ENCODE measurements at places on chromosomes 5 and 9.

GRCh38 chr5:66877843-66878242, 281.6 kb downstream of the MAST4 start:
- no peak for DNase-seq

DNA sequence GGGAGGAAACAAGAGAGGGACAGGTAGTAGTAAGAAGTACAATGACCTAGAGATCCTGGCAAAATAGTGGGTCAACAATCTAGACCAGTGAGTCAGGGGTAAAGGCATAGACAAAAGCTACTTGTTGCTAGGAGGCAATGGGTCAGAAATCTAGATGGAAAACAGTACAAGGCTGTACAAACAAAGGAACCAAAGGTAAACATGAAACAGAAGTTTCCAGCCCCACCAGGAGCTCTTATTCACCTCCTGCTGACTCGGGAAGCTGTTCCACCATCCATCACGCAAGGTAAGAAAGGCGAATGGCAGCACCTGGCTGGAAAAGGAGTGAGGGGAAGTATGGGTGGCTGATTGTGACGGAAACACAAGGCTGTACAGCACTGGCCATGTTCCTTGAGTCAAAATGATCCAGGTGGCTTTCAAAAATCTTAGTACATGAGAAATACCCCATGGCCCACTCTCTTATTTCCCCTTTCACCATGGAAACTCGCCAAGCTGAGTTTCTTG, 70.5 kb upstream of the RAI14 start:
- DNase-seq: no peak

- DNase-seq: no peak
These were observed 41.4 kb upstream of the BOD1 start for GRCh38 chr5:173657741-173658356.

GRCh38 chr9:81543695-81544094, 145.7 kb downstream of the TLE1 start:
- DNase-seq: no peak

- DNase-seq: no peak
These were observed 111.4 kb upstream of the SLC1A3 start for GRCh38 chr5:36494841-36495601.

DNA sequence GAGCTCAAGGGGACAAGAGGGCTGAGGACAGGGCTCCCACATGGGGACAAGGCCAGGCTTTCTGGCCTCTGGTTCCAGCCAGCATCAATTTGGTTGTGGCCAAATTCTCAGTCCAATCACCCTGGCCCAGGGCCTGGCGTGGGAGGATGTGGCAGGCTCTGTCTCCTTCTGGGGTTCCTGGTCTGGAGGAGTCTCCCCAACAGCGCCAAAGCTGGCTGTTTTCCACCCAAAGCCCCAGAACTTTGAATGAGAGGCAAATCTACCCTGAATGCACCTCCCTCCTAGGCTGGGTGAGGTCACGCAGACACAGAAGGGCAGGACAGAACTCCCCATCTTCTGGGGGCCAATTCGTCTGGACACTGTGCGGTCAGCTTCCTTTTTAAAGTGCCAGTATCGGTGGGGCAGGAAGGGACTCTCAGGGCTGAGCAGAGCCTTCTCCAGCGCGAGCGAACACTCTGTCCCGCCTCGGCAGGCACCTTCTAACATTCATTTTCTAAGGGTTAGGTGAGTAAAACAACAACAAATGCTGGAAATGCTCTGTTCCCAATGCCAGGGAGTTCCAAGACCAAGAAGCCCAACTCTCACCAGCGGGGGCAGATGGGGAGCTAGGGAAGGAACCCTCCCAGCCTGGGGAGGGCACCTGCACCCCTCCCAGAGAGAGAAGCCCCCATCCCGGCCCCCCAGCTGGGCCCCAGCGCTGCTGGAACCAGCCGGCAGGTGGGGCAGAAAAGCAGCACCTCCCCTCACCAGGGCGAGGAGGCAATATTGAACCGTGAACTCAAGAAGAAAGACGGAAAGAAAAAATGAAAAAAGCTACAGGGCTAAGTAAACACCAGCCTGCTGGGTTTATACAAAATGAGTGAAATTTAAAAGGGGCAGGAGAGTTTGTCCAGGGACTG, 3.7 kb upstream of the DPM2 start:
- DNase-seq: no peak

- no peak for DNase-seq
These were observed 1.9 kb upstream of the UBTD2 start for GRCh38 chr5:172285226-172286143.

DNA sequence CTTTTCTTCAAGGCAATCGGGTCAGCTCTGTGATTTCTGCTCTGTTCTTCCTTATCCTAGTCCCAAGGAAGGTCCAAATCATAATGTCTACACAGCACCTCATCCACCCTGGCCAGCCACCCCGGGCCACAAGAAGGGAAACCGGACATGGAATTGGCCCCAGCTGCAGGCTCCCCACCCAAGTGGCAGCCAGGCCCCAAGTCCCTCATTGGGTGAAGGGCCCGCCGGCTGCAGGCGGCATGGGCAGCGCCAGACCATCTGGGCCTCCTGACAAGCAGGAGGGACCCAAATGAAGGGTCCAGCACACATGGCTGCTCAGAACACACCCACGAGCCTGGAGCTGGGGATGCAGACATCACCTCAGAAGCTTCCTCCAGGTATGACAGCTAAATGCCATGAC, 33.7 kb downstream of the BICD2 start:
- no peak for DNase-seq

DNA sequence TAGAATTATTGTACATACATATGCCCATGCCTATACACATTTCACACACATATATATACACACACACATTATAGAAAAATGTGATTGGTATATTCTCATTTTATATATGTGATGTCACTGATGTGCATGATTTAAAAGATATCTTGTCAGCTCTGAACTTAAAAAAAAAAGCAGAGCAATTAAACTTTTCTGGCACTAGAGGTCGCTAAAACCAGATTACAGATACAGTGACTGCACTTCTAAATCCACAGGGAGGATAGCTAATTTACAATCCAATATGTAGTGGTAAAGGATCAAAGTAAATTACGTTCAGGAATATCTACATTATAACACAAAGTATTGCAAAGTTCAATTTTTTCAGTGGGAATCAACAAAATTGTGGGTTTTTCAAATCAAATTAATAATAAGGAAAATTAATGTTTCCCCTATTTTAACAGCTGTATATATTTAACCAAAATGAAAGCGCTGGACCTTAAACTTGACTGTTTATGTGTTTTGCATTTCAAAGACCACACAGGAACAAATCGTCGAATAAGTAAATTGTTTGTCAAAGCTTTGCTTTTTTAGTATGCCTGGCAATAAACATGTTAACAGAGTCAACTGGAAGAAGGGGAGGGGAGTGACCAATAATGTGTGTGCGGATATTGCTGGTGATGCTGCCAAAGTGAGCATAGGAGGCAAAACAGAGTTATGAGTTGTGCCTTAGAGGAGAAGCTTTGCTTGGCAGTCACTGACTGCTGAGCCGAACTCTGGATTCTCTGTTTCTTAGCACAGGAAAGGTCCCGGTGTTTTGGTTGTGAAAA, 1201.4 kb upstream of the C9orf72 start:
- no peak for DNase-seq

DNA sequence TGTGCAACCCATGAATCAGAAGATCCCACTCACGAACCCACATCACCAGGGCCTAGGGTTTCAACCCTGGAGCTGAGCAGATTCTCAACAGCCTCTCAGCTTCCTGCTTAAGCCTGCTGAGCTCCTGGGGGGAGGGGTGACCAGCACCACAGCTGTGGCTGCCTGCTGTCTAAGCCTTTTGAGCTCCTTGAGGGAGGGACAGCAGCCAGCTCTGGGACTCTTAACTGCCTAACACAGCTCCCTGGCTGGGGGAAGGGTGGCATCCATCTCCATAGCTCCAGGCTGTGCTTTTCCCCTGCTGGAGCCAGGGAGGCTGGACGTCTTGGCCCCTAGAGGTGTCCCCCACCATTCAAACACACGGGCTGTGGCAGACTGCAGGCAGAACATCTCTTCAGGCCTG, 250.3 kb downstream of the DMAC1 start:
- DNase-seq: no peak

DNA sequence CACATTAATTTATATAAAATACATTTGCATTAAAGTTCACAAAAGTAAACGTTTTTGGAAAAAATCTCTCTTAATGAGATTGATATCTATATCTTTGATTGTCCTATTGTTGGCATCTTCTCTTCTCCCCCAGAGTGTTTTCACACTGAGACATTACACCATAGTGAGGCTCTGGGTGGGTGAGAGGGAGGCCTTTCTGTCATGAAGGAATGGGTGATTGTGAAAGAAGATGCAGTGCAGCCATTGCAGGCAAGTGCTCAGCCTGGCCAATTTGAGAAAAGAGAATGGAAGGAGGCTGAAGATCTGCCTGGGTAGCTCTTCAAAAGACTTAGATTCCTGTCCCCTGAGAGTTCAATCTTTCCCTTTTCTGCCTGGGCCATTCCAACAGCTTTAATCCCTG, 140.8 kb downstream of the SLC12A2 start:
- DNase-seq: no peak

DNA sequence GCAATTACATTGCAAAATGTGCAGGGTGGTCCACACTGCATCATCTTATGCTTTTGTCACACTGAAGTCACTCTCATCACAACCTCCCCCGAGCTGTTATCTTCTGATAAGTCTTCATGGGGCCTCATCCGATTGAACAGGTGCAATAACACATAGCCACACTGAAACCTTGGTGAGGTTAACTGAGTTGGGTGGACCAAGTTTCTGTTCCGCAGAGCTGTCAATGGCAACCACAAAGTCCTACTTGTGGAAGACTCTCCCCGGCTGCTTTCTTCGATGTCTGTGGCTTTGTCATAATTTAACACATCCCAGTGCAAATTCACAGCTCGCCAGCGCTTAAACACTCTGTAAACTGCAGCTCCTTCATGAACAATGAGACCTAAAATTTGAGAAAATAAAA, 112.2 kb downstream of the MARCHF11 start:
- DNase-seq: no peak

DNA sequence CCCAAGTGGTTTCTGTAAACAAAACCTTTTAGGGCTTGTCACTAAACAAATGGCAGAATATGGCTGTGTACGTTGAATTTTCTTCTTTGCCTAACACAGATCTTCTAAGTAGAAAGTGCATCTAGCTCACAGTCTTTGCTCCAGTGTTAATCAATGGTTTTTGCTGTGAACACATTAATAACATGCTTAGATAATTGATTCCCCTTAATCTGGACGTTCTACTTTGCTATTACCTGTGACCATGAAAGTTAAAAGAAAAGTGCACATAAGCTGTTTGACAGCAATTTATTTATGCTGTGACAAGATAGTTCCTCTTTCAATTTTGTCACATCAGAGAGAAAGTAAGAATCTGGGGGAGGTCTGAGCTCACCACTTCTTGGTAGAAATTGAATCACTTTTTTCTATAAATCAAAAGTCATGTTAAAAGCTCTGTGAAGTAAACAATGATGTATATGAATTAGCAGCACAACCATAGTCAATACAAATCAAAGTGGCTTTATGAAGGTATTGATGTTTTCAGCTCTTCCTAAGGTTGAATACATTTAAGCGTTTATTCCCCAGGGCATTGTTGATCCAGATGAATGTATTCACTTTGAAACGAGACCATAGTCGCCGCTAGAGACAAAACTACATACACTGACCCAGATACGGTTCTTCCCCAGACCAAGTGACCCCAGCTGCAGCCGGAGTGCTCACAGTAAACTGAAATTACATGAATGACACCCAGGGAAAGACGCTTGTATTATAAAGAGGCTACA, 174.6 kb upstream of the ZNF608 start:
- no peak for DNase-seq

DNA sequence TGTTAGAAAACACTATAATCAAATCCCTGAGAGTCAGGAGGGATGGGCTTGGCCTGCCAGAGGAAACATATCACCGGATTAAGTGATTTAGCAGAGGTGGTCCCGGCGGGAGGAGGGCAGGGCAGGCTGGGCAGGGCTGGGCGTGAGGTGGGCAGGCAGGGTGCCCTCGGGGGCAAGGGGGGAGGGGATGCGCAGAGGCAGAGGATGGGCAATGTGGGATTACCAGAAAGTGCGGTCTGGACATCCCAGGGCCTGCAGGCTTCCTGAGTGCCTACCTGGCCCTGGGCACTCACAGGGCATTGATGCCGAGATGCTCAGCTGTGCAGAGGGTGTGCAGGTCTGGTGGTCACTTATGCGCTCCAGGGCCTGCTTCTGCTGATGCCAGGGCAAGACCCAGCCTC, 115.2 kb downstream of the ADAMTS2 start:
- DNase-seq: no peak

GRCh38 chr5:153222936-153223335, 267.5 kb upstream of the GRIA1 start:
- no peak for DNase-seq

- DNase-seq: no peak
These were observed 636.1 kb upstream of the KLF4 start for GRCh38 chr9:108125625-108126024.

GRCh38 chr9:90394871-90395270, 247.8 kb downstream of the DIRAS2 start:
- no peak for DNase-seq

- DNase-seq: no peak
These were observed 30.1 kb downstream of the ZNF462 start for GRCh38 chr9:106893088-106893487.

DNA sequence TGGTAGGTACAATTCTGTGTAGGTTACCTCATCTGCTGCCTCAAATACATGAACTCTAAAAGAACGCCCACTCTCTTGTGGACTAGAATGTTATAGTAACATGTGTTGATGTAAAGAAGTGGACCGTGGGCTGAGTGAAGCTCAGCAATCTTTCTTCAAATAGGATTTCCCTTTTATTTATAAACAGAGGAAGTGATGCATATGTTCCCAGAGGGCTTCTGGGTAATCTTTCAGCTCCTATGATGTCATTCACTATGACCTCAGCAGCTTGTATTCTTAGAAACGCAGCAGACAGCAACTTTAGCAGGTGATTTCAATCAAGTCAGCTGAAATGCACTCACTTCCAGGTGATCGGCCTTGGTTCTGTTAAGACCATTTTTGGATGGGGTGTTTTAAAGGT, 14.4 kb downstream of the F2RL2 start:
- DNase-seq: no peak

DNA sequence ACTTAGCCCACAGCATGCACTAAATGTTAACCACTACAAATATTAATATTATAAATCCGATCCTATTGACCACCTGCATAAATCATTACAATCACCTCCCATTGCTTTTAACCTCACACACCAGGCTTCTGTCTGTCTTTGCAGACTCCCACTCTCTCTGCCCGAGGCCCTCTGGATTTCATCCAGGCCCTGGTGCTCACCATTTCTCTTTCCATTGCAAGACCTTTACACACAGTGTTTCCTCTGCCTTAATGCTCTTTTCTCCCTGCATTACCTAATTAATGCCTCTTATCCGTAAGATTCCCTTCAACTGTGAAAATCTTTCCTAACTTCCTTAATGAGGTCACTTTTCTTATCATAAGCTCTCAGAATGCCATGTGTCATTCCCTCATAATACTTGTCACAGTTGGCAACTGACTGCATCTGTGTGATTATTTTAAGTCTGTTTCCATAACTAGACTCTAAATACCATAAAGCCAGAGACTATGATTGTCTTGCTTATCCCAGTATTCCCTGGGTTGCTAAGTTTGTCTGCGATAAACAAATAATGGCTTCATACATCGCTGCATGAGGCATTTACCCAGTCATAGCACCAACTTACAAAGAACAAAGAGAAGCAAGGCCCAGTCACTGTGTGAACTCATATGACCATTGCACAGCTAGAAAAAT, 155.1 kb downstream of the CCDC192 start:
- DNase-seq: no peak

Data from activated naive CD8-positive, alpha-beta T cell treated with anti-CD3 and anti-CD28 coated beads, Interleukin-2, amount 50 U/mL, for 16 hours (primary cell).